Stimulated activated CD8-positive, alpha-beta memory T cell treated with anti-CD3 and anti-CD28 coated beads, Interleukin-15, amount 100 ng/mL, for 24 hours (primary cell): ENCODE measurements at places on chromosomes 2 and 18.

- no peak for DNase-seq
Observed at GRCh38 chr18:6672821-6673308, 56.7 kb upstream of the ARHGAP28 start.

- no peak for DNase-seq
Observed at GRCh38 chr2:120959426-120959825, 223.8 kb downstream of the GLI2 start.

DNA sequence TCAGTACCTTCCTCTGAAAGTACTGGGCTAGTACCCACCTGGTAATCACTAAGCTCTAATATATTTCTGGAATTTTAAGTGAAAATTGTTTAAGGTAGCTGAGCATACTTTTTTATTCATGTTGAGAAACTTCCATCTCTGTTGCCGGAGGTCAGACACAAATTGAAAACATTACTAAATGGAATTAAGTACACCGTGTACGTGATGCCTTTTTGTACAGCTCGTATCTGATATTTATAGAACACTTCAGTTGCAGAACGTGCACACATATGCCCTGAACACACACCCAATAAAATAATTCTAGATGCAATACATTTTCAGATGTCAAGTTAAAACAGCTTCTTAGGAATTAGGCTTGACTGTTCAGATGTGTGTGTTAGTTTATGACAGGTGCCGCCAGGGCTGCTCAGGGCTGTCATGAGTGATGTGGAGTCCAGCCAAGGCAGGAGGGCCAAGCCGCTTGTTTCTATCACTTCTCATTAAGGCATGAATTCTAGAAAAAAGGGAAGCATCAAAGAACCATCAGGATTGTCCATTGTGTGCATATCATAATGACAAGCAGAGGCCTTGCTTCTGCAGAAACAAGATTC lies 80.9 kb upstream of the FOSL2 start:
- DNase-seq, result no peak

GRCh38 chr2:23563673-23564614 lies 179.0 kb downstream of the KLHL29 start:
- DNase-seq, result no peak

DNA sequence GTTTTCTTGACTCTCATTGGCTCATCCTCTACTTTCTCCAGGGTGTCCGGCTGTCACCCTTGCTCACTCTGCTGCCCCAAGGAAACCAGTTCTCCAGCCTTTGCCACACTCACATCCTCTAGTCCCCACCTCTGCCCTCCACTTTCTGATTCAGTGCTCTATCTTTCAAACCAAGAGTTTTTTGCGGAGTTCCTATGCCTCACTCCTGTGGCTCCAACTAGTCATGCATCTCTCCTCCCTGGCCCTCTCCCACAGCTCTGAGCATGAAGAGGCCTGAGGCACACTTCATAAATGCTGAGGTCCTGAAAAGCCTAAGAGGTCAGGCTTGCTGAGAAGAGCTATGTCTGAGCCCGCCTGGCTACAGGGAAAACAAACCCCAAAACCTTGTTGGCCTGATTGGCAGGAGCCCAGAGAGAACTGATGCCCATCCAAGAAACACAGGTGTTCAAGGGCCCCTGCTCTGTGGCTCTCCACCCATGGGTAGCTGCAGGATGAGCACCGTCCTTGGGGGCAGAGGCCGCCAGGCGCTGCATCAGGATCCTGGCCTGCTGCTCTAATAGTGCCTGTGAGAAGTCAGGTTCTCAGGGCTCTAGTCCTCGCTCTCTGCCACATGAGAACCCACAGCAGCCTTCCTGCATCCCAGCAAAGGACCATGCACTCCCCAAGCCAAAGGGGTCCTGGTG lies 42.1 kb downstream of the HS1BP3 start:
- no peak for DNase-seq

DNA sequence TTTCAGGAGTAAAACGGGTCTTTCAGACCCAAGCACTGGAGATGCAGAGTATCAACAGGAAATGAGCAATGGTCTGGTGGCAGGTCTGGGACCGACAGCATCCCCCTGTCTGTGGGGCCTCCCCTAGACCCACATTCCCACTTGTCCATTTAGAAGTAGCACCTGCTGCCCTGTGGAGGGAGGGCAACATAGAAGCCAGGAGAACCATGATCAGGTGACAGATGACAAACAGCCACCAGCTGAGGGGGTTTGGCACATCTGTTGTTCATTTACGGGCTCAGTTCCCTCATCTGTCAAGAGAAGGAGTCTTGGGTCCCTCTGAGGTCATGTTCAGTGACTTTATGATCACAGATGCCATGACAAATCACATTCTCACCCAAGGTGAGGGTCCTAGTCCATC lies 77.9 kb upstream of the SLC66A3 start:
- DNase-seq, result no peak

GRCh38 chr2:71668326-71669057 lies 215.1 kb downstream of the DYSF start:
- DNase-seq, result no peak

DNA sequence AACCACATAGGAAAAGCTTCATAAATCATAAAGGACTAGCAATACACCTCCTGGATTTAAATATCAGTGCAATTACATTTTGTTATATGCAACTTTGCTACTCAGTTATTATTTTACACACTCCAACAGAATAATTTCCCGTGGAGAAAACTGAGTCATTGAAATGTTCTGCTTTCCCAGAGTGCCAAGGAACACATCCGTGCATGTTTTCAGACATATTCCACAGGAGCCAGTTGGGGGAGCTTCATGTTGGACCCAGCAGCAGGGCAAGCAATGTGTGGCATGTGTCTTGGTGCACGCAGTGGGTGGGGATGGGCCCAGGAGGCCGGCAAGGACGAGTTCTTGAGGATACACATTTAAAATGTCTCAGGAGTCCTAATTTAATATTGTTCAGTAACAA lies 14.4 kb upstream of the SMIM21 start:
- DNase-seq, result no peak

- no peak for DNase-seq
Observed at GRCh38 chr2:129885735-129886134, 93.7 kb upstream of the RAB6C start.

DNA sequence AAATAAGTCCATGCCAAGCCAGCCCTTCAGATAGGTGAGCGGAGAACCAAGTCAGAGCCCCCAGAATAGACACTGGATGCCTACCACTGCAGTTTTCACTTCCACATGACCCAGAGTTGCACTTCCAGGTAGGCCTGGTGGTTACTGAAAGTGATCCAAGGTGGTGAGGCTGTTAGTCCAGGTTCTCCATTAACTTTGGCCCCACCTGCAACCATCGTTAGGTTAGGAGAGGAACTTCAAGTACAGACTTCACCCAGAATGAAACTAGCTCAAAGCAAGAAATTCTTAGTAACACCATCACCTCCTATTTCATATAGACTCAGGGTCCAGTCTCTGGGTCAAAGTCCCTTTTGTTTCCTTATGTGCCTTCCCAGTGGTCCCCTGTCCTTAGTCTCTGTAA lies 293.1 kb upstream of the ID2 start:
- no peak for DNase-seq

GRCh38 chr2:39780825-39781600 lies 2.0 kb upstream of the THUMPD2 start:
- DNase-seq, result no peak

DNA sequence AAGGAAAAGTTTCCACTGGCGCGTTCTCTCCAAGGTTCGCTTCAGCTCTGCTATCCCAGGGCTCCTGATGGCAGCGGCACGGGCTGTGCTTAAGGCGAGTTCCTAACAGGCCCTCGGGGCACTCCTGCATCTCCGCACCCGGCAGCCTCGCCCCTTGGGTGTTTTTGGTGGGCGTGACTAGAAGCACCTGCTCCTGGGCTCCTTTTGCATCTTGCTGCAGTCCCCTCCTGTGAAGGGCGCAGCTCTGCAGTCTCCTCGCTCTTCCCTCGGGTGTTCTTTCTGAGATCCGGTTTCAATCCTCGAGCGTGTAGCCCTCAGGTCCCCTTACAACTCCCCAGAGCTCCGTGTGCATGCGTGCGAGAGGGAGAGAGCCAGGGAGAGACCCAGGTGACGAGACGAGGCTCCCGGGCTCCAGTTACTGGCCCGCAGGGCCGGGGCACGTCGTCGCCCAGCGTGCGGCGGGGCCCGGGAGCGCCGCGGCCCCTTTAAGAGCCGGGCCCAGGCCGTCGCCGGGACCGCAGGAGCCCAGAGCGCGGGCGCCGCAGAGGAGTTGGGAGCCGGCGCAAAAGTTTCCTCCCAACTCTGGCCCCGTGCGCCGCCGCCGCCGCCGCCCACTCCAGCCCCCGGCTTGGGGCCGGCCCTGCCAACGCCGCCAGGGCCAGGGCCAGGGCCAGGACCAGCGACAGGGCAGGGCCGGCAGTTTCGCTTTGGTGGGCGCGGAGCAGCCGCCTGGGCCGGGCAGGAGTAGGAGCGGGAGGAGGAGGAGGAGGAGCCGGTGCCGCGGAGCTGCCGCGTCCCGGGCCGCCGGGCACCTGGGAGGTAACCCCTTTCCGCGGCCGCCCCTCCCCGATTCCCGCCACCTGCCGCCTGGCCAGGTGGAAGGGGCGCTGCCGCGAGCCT lies at the start of gene PARD3B:
PARD3B (plus strand) TSS at position 515 of the 900 bp plus-strand sequence. CDS start 525 bp downstream, outside the sequence.
- no peak for DNase-seq

DNA sequence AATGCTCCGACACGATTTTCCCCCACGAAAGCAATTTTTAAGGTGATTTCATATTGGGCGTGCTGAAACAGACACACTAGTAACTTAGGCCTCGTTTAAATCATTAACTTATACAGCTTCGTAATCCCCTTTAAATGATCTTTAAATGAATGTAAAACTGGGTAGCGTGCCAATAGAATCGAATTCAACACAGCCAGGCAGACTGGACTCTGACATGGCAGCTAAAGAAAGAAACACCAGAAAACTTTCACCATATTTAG lies 2.4 kb upstream of the ID2 start:
- DNase-seq, result no peak

- no peak for DNase-seq
Observed at GRCh38 chr18:70671889-70672565, 383.2 kb downstream of the SOCS6 start.

DNA sequence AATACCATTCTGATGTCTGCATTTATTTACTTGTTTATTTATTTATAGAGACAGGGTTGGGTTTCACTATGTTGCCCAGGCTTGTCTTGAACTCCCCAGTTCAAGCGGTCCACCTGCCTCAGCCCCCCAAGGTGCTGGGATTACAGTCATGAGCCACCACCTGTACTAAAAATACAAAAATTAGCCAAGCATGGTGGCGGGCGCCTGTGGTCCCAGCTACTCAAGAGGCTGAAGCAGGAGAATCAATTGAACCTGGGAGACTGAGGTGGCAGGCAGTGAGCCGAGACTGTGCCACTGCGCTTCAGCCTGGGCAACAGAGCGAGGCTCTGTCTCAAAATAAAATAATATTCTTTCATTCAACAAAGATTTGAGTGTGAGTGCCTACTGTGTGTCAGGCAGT lies 2.0 kb upstream of the ATP8B1 start:
- no peak for DNase-seq

DNA sequence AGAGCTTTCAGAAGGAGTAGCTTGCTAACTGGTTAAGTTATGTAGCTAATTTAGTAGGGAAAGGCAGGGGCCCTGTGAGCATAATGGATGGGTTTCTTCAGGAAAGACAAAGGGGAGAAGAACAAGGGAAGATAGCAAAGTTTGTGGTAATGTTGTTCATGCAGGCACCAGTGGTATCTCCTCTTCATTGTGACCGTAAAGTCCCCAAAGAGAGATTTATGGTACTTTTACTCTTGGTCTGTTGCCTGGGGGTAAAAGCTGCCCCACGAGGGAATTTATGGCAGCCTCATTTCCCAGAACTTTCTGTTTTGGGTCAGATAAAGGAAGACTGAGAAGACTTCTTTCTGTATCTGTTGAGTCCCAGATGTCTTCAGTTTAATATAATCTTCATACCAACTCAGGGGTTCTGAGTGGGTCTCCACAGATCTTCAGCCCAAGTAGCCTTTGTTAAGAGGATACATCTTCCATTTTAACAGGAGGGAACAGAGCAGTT lies 27.5 kb downstream of the MALT1 start:
- no peak for DNase-seq

DNA sequence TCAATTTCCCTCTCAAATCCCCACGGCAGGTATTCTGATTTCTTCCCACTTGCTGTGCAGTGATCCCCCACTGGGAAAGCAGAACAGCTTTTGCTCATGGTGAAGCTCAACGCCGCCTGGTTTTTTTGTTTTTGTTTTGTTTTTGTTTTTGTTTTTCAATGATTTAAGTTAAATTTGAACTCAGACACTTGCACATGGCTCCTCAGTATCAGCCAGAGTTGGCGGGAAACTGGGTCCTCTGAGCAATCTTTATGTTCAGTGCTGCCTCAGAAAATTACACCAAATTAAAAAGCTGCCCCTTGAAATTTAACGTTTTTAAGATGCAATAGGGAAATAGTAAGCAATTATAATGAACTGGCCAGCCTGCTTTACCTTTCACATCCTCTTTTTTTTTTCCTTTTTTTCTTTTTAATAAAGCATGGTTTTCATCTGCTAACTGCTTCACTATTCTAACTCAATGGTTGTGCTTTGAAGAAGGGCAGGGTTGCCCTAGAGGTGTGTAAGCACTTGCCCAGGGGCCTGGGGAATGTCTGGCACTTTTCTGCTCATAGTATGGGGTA lies 277.0 kb upstream of the HNRNPA3 start:
- DNase-seq, result no peak

DNA sequence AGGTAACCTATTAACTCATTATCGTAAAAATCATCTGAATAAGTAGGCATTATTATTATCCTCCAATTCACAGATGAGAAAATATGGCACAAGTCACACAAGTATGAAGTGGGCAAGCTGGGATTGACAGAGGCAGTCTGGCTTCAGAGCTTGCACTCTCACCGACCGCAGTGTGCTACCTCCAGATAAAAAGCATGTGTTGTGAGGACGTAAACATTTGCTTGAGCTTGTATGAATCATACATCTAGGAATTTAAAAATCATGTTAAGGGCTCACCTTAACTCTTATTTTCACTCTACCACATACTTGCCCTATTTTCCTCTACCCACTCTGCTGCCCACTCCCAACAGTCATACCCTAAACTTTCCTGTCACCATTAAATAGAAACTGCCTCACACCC lies 65.3 kb upstream of the AMMECR1L start:
- DNase-seq, result no peak

DNA sequence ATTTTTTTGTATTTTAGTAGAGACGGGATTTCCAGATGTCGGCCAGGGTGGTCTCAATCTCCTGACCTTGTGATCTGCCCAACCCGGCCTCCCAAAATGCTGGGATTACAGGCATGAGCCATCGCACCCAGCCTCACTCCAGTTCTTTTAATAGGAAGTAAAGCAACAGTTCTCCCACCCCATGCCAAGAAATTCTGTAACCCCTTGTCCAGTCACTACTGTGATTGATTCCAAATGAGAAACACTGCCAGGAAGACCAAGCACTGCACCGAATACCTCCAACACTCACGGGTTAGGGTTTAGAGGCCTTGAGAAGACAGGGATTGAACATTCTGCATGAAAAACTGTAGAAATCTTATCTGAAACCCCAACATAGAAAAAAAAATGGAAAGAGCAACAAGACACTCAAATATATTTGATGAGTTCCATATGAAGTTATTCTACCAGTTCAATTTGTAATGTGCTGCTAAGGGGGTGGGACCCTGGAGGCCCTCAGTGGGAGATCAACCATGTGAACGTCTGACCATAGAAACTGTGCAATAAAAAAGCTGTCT lies 48.2 kb upstream of the BIN1 start:
- DNase-seq, result no peak
